ENCODE measurements at places on chromosomes 3 and 15. TPM values are rescaled to one million over a fixed set of nuclear protein-coding genes. Genes with fewer than 3 reads are reported as not detected.

The CCDC13 gene
- total RNA-seq, result 2.0 TPM

The GOLGA8T gene
- not detected for total RNA-seq

The CIAO2A gene
- 50.0 TPM for total RNA-seq

The CMTM8 gene
- 15.5 TPM for total RNA-seq

The CILP gene
- total RNA-seq, result 6.7 TPM

The TCTA gene
- total RNA-seq, result 26.6 TPM

The TTLL13 gene
- not detected for total RNA-seq

The AZI2 gene
- total RNA-seq, result 75.9 TPM

The CX3CR1 gene
- total RNA-seq, result not detected

The JMJD7 gene
- 3.0 TPM for total RNA-seq

The OR5H1 gene
- total RNA-seq, result not detected

The KCNMB2 gene
- total RNA-seq, result not detected

The LRRC31 gene
- not detected for total RNA-seq

Data from cardiac ventricle fibroblast (primary cell).